HuH-7.5 (cell line): ENCODE measurements at places on chromosomes 12 and 14.
A peak's percentile ranks its signal among the peaks of the same experiment; 100 is the strongest.

- no peak for DNase-seq
Observed at GRCh38 chr14:74569806-74570591, 42.0 kb downstream of the LTBP2 start.

GRCh38 chr14:75545907-75546306 lies 23.6 kb downstream of the BATF start:
- no peak for DNase-seq

DNA sequence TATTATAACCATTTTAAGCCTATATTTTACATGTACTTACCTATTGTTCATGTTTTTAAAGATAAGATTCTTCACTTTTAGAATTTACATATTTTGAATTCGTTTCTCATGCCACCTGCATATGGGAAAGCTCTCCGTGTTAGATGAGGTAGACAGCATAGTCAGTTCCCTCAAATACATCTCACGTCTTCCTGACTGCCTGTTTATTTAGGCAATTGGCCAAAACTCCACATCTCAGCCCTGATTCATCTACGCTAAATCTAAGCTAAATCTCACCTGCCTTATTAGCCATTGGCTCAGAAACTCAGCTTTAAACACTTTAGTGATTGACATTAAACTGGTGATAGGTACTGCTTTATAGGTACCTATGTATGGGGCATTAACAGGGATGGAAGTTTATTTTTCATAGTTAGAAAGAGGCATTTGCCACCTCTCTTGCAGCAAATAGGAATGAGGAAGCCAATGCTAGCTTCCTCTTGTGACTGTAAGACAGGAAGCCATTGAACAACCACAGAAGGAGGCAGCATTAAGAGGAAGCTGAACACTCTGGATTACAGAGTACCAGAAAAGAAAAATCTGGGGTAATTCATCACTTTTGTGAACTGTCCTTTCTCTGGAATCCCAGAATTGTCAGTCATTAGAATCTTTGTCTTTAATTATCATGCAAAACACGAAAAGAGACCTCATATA lies 111.9 kb downstream of the LRFN5 start:
- DNase-seq, result no peak

GRCh38 chr12:19206493-19207077 lies 77.1 kb downstream of the PLEKHA5 start:
- DNase-seq, result no peak

- DNase-seq, result no peak
Observed at GRCh38 chr12:11771895-11772502, 122.5 kb downstream of the ETV6 start.

- no peak for DNase-seq
Observed at GRCh38 chr14:90272523-90272922, 16.2 kb downstream of the PSMC1 start.

DNA sequence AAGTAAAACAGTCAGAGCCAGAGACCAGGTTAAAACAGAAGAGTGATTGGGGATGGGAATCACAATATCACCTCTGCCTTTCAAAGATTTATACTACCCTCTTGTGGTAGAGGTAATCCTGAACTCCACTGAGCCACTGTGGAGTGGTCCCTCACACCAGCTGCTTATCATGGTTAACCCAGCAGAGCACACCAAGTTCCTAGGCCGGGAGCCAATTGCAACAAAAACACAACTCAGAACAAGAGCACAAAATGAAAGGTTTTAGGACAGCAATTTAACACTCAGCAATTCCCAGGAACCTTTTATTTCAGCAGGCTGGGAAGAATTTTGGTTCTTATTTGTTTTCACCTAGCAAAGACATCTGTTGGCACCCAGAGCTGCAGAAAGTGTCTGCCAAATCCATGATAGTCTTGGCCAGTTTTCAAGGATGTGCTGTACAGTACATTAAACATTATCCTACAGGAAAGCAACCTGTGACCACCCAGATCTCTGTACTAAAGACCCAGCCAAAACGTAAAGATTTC lies 220.5 kb upstream of the ATXN7L3B start:
- DNase-seq, result peak; percentile 9

DNA sequence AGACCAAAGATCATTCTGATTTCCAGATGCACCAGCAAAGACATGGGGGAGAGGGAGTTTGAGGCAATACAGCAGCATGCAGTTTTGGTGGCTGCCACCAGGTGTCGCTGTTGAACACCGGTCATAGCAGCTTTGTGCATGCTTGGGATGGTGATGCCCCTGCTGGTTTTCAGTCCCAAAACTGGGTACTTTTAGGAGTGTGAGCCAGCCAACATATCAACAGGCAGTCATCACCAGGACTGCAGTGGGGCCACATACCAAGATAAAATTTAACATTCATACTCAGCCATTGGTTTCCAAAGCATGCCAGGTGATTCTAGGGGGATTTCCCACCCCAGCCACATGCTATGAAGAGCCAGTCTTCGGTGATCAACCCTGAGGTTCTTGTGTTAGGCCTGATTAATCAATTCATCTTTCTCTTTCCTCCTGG lies 64.2 kb downstream of the PHETA1 start:
- peak; percentile 54 for DNase-seq

GRCh38 chr12:13591059-13591458 lies 390.3 kb downstream of the GRIN2B start:
- DNase-seq, result no peak

DNA sequence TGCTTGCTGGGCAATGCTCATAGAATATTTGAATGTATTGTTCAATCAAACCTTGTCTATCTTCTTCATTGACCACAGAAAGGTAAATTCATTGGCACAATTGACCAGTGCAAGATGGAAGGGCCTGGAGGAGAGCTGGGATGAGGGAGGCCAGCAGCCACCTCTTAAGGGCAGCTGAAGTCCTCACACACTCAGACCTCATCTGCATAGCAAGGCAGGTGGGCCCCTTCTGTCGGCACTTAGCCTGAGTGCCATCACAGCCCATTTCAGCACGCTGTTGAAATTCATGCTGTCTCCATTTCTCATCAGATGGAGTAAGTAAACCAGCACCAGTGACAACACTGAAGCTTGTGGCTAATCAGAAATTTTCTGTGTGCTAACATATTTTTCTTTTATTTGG lies 25.4 kb upstream of the HMGA2 start:
- DNase-seq, result no peak

DNA sequence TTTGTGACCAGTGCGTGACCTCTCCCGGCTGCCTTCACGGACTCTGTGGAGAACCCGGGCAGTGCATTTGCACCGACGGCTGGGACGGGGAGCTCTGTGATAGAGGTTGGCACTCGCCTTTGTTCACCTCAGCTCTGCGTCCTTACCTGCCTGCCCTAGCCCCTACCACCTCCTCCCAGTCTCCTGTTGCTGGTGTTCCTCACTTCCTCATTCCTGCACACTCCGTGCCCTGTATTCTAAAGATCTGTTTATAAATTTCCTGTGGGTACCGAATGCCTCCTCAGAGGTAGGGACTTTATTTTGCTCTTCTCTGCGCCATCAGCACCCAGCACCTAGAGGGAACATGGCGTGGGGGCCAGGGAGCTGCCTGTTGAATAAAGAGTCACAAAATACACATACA lies 2.3 kb downstream of the DLK1 start:
- no peak for DNase-seq

DNA sequence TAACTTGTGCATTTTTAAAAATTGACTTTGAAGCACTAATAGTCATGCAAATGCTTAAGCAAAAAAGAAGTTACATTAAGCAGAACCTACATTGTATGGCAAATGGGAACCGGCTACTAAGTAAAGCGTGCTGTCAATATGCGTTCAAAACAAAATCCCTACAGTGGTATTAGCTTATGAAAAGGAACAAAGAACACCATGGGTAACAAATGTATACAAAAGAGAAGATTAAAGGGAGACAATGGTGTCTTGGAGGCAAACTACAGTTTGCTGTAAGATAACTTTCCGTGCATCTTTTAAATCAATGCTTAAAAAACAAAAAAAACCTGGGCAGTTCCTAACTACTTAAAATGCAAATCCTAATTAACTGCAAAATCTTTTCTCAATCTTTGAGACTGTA lies 10.5 kb downstream of the CDK2AP1 start:
- no peak for DNase-seq

GRCh38 chr12:68482660-68483059 lies 128.0 kb upstream of the RAP1B start:
- no peak for DNase-seq

- no peak for DNase-seq
Observed at GRCh38 chr12:120801146-120801545, 75.5 kb downstream of the ACADS start.

- DNase-seq, result no peak
Observed at GRCh38 chr12:118513611-118514010, 137.3 kb downstream of the SUDS3 start.

GRCh38 chr14:71243697-71244096 lies 336.4 kb downstream of the PCNX1 start:
- no peak for DNase-seq

DNA sequence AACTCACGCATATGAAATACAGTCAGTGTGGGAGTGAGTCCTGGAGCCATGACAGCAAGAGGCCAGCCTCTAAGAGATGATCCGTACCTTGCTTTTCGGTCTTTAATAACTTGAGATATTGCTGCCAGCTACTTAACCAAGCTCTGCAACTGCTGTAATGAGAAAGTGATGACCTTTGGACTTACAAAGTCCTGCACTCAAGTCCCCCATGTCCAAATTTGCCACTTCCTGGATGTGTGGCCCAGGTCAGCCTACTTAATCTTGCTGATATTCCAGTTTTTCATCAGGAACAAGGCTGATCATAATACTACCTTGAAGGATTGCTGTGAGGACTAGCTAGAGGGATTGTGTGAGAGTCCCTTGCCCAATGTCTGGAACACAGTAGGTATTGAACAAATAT lies 33.8 kb upstream of the DUSP6 start:
- DNase-seq, result no peak

- DNase-seq, result no peak
Observed at GRCh38 chr12:107547389-107547788, 138.2 kb upstream of the PWP1 start.

- no peak for DNase-seq
Observed at GRCh38 chr14:81408595-81408994, 8.5 kb upstream of the STON2 start.

DNA sequence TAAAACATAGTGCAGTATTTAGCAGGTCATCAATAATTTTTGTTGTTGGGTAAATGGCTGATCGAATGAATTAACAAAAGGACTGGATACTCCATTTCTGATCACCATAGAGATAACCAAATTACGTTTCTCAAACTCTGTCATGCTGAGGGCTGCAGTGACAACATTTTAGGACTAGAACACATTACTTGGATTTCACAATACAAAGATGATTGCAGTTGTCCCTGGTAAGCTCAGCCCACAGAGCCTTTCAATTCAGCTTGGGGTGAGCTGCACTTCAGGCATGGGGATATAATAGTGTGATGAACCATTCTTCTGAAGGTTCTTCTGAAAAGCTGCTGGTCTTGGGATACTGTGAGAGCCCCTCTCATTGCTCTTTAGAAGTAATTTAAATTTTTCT lies 74.3 kb downstream of the FAR2 start:
- DNase-seq, result no peak

GRCh38 chr14:51484485-51484884 lies 167.2 kb upstream of the FRMD6 start:
- no peak for DNase-seq

DNA sequence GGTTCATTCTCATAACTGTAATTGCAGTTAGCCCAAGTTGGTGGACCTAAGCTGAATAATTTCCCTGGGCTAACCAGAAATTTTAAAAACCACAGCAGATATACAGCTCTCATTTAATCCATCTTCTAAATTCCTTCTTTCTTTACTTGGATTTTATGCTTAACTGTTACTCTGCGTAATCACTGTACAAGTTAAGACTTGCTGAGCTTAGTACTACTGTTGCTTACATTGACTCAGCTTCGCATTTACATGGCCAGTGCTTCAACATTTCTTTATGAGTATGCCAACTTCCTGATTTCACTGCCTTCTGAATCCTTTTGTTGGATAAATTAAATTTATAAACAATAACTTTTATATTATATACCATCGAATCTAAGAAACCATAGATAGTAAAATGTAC lies 147.4 kb downstream of the SLC38A4 start:
- no peak for DNase-seq

DNA sequence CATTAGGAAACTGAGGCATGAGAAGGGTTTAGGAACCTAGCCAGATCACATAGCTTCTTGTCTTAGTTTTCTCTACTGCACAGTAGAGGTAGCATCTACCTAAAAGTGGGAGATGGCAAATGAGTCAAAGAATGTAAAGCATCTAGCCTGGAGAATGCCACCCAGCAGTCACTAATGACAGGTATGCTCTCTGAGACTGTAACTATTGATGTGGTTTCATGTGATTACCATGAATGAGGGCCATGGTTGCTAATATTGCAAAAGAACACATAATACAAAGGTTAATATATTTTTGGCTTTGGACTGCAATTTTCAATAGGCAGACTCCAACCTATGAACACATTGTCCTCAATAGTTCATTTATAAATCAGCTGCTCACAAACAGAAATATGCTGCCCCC lies 389.9 kb downstream of the GRIN2B start:
- no peak for DNase-seq

DNA sequence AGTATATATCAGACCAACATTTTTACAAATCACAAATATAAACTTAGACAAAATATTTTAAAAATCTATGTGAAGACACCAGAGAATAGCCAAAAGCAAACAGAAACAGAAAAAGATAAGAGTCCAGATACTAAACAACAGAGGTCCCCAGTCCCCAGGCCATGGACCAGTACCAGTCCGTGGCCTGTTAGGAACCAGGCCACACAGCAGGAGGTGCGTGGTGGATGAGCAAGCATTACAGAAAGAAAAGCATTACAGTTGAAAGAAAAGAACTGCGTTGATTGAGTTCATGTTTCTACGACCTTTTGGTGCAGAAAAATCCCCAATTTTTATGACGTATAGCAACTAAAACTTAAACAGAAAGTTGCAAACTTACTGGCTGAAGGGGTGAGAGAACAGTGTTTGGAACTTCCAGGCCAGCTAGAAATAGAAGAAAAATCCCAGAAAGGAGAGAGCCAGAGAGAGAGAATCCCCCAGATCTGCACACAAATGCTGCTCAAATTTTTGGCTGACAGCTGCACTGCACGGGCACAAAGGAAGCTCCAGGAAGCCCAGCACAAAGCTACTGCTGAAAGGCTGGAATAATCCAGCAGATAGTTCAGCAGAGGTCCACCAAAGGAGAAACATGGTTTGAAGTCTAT lies 159.6 kb upstream of the C14orf180 start:
- DNase-seq, result no peak

GRCh38 chr12:15928346-15928745 lies 17.2 kb downstream of the DERA start:
- no peak for DNase-seq

GRCh38 chr14:91401751-91402150 lies 15.9 kb downstream of the CCDC88C start:
- DNase-seq, result no peak
